Stimulated activated CD4-positive, alpha-beta T cell treated with anti-CD3 and anti-CD28 coated beads, Interleukin-1b, Interleukin-23, amount 100 ng/mL, for 48 hours (primary cell): ENCODE measurements at places on chromosomes 5 and 9.

DNA sequence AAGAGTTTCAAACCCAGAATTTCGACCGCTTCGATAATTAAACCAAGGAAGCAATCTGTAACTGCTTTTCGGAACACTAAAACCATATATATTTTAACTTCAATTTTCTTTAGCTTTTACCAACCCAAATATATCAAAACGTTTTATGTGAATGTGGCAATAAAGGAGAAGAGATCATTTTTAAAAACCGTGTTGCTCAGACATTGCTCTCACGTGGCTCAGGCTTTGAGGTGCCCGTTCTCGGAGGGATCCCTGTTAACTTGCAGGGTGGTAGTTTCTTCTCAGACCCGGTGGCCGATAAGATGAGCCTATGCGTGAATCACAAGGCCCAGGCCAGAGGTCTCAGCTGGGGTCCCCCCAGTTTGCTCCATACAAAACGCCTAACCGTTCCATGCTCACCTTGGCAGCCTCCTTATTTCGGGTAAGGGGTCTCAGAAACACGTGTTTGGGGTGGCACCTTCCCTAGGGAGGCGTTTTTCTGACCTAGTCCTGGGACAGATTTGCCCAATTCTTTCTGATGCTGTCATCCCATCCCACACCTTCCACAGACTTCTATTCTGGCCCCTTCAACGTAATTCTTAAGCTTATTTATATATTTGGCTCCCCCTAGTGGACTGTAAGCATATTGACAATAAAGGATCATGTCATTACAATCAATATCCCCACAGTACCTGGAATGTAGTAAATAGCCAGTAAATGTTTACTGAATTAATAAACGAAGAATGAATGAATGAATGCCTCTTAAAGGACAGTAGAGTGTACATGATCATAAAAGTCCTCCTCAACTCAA, 48.1 kb downstream of the THBS4 start:
- no peak for DNase-seq

GRCh38 chr5:66669086-66669861, 73.1 kb downstream of the MAST4 start:
- DNase-seq: no peak

GRCh38 chr5:78588507-78588906, 60.1 kb downstream of the LHFPL2 start:
- DNase-seq: no peak

- no peak for DNase-seq
Observed at GRCh38 chr5:6631441-6631840, 1.4 kb downstream of the NSUN2 start.

DNA sequence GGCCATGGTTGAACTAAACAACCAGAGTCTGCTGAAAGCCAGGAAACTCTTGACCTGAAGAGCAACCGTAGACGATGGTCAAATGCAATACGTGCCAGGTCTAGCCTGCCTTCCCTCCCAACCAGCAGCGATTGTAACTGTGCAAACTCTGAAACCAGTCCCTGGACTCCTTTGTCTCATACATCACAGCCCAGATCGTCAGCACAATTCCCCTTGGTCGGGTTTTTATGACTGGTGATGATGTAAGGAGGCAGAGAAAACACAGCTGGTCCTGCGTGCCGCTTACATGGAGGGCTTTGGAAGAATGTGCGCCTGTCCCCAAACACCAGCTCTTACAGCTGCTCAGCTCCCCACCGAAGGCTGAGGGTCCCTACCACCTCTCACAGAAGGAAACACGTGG, 24.6 kb downstream of the SMIM23 start:
- no peak for DNase-seq

GRCh38 chr9:134782921-134783698, 97.5 kb upstream of the FCN2 start:
- DNase-seq: no peak

- DNase-seq: no peak
Observed at GRCh38 chr5:26662806-26663360, 375.5 kb downstream of the CDH9 start.

GRCh38 chr9:127267793-127268525, 3.4 kb downstream of the GARNL3 start:
- no peak for DNase-seq

DNA sequence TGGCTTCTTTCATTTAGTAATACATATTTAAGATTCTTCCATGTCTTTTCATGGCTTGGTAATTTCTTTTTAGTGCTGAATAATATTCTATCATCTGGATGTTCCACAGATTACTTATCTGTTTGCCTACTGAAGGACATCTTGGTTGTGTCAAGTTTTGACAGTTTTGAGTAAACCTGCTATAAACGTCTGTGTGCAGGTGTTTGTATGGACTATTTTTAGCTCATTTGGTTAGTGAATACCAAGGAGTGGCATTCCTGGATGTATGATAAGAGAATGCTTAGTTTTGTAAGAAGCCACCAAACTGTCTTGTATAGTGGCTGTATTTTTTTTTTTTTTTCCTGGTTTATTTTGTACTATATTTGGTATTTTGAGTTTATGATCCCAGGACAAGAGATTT, 38.4 kb downstream of the PRRC1 start:
- no peak for DNase-seq
